ENCODE measurements at places on chromosomes 2 and 18. TPM values are rescaled to one million over a fixed set of nuclear protein-coding genes. Genes with fewer than 3 reads are reported as not detected.

EPHA4 gene
- polyA plus RNA-seq, result 0.56 TPM

CCDC74B gene
- 2.4 TPM for polyA plus RNA-seq

- peaks cover 18% of the 10 kb centered on the region for H3K4me1 ChIP-seq
- no peak overlapping the region for H3K4me3 ChIP-seq
- no peak for DNase-seq
- H3K27ac ChIP-seq, result peak overlapping the region; percentile 72
- H3K36me3 ChIP-seq, result no peaks in the 10 kb centered on the region
- no peaks in the 10 kb centered on the region for H3K27me3 ChIP-seq
Observed at GRCh38 chr2:11406958-11407381, 59.0 kb downstream of the E2F6 start.

DNA sequence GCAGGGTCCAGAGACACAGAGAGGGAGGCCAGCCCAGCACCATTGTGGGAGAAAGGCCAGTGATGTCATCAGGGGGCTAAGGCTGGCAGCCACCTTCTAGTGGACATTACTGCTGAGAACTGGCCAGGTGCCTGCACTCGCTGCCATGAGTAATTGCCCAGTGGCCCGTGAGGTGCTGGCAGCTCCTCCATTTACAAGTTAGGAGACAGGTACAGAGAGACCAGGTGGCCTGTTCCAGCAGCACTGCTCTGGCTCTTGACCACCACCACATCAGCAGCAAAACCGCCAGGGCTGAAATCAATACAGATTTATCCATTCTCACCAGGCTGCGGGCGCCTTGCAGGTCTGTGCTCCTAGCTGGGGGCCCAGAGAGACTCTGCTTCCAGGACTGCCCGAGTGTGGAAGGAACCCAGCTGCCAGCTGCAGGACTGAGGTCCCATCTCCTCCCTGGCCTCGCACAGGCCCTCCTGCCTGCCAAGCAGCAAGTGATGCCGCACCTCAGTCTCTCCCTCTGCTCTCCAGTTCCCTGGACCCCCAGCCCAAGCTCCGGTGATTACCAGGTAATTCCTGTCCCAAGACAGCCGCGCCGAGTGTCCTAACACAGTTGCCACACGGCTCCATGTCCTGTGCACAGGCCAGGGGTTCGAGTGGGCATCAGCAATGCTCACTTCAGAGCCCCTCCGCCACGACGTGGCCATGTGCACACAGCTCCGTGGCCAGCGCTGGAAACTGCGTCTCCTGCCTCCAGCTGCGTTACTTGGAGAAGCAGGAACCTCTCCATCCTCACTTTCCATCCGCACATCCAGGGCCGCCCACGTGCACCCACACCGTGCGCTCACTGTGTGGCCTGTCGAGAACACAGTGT is 101.0 kb upstream of the CTDP1 start:
- no peaks in the 10 kb centered on the region for H3K27me3 ChIP-seq
- H3K4me3 ChIP-seq, result no peak overlapping the region
- H3K36me3 ChIP-seq, result no peaks in the 10 kb centered on the region
- H3K27ac ChIP-seq, result no peak overlapping the region

SPP2 gene
- not detected for polyA plus RNA-seq

IRS1 gene
- polyA plus RNA-seq, result 11.0 TPM

DNA sequence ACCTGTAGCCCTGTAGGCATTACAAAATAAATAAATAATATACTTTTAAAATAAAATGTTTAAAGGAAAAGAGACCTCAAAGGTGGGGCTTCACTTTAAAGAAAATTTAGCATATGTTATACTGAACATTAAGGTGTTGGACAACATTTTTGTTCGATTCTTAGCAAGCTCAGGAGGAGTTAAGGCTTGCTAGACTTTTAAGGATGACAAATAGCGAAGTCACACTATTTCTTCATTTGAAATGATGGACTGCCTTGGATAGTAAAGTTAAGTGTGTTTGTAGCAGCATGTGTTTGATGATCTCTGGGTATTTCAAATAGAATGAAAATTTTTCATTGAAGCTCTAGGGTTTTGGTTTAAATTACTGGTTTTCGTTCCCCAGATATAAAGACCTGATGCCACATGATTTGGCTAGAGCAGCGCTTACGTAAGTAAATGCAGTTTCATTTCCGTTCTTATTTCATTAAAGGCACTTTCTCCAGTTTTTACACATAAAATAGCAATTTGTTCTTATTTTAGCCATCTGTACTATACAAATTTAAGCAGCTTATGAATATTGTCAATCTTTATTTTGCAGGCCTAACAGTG is 24.9 kb downstream of the HADHB start:
- no peak overlapping the region for H3K27ac ChIP-seq
- H3K27me3 ChIP-seq, result no peaks in the 10 kb centered on the region
- no peak overlapping the region for H3K4me3 ChIP-seq
- DNase-seq, result no peak
- H3K4me1 ChIP-seq, result peaks cover 15% of the 10 kb centered on the region

DNA sequence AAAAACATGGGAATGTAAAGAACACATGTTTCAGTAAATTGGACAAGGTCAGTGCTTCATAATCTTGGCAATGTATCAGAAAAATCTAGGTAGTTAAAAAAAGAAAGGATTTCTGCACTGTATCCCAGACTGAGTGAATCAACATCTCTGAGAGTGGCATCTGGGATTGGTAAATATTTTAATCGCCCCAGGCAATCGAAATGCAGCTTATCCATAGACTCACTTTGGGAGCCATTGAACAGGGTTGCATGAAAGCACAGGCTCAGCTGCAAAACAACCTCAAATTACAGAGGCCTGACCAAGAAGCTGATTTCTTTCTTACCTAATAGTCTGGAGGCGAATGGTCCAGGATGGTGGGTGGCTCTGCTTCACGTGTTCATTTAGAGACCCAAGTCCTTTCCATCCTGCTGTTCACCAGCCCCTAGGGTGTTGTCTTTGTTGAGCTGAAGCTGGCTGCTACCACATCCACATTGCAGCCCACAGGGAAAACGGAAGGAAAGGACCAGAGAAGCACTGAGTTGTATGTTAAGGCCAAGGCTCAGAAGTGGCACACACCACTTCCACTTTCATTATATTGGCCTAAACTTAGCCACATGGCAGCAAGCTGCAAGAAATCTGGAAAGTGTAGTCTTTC is 59.0 kb downstream of the MOGAT1 start:
- no peaks in the 10 kb centered on the region for H3K36me3 ChIP-seq
- DNase-seq, result no peak
- H3K27ac ChIP-seq, result no peak overlapping the region

GRCh38 chr2:209986415-209986814 is 16.0 kb upstream of the RPE start:
- H3K27ac ChIP-seq, result no peak overlapping the region
- H3K36me3 ChIP-seq, result no peaks in the 10 kb centered on the region
- H3K27me3 ChIP-seq, result no peaks in the 10 kb centered on the region
- no peak for DNase-seq
- no peak overlapping the region for H3K4me3 ChIP-seq

- peaks cover 5% of the 10 kb centered on the region for H3K27me3 ChIP-seq
- no peaks in the 10 kb centered on the region for H3K36me3 ChIP-seq
- H3K27ac ChIP-seq, result no peak overlapping the region
- no peaks in the 10 kb centered on the region for H3K4me1 ChIP-seq
- DNase-seq, result no peak
- H3K4me3 ChIP-seq, result no peak overlapping the region
Observed at GRCh38 chr18:78629426-78629825, 350.2 kb upstream of the SALL3 start.

All from stomach (tissue), 19 donors.